GM23338 (cell line): ENCODE measurements at places on chromosomes 11 and 22.
A peak's percentile ranks its signal among the peaks of the same experiment; 100 is the strongest.

DNA sequence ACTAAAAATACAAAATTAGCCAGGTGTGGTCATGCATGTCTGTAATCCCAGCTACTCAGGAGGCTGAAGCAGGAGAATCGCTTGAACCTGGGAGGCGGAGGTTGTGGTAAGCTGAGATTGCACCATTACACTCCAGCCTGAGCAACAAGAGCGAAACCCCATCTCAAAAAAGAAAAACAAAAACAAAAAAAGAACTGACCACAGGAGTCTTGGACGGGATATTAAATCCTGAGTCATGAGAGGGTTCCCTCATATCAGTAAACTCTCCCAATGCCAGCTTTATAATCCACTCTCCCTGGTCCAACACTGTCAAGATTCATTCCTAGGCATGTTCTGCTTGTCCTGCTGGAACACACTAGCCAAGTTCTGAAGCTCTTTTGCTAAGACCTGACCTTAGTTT lies 61.5 kb upstream of the EP300 start:
- DNase-seq, result no peak

DNA sequence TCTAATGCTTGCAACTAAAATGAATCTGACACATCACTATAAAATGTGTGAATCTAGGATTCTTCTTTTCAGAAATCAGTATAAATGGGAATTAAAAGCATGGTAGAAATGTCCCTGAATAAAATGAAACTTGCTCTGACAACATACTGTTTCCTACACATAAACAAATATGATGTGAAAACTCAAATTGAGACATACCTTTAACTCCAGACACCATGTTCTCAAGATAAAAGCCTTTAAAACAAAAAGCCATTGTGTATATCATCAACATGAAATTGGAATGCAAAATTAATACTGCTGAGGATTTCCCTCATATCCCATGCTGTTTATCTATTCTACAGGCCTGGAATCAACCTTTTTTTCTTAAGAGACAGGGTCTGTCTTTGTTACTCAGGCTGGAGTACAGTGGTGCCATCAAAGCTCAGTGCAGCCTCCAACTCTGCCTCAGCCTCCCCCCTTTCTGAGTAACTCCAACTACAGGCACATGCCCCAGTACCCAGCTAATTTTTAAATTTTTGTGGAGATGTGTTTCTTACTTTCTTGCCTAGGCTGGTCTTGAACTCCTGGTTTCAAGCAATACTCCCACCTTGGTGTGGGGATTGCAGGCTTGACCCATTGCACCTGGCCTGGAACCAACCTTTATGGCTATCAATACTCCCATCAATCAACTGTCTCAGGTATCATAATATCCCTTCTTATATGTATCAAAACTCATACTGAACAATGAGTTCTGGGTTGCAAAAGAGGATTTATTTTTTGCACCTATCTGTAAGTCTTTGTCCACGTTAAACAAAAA lies 6.7 kb downstream of the TAF1D start:
- no peak for DNase-seq

GRCh38 chr11:90134478-90135003 lies at the start of gene NAALAD2:
Gene NAALAD2 (plus strand): TSS chr11:90134663. CDS start chr11:90134759, 96 bp downstream.
- peak; percentile 87 for DNase-seq

DNA sequence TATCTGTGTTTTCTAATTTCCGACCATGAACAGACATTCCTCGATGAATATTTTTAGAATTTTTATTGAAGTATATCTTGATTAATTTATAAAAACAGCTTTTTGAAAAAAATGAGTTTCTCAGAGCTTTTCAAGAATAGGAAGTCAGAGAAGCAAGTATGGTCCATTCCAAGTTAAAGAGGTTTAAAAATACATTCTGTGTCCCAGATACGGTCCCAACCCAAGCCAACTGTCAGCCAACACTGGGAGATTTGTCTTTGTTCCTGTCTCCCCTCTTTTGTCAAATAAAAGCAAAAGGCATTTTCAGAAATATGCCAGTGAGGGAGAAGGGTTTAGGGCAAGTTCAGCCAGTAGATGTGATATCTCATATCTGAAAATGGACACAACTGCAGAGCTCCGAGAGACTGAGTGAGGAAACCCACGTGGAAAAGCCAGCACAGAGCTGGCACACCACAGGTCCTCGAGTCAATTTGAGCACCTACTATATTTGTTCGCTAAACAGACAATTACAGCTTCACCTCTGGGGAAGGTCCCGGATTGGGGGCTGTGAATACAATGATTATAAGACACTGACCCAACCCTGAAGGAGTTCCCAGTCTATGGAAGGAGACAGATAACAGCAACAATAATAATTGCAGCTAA lies 59.8 kb downstream of the C11orf91 start:
- no peak for DNase-seq

DNA sequence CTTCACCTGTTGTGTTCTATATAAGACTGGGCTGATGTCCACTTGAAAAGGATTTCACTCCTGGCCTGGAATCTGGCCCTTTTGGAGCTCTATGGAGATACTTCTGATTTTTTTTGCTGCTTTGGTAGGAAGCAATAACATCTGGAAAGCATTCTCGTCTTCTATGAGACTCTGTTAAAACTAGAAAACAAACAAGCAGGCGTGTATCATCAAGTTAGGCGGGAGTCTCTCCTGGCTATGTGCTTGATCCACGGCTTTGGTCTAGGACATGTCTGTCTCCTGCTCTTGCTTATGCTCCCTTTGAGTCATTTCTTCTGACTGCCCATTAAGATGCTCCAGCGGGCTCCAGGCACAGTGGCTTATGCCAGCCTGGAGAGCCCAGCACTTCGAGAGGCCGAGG lies 121.4 kb upstream of the TTC12 start:
- no peak for DNase-seq
